ENCODE measurements at places on chromosomes 5 and 9.

DNA sequence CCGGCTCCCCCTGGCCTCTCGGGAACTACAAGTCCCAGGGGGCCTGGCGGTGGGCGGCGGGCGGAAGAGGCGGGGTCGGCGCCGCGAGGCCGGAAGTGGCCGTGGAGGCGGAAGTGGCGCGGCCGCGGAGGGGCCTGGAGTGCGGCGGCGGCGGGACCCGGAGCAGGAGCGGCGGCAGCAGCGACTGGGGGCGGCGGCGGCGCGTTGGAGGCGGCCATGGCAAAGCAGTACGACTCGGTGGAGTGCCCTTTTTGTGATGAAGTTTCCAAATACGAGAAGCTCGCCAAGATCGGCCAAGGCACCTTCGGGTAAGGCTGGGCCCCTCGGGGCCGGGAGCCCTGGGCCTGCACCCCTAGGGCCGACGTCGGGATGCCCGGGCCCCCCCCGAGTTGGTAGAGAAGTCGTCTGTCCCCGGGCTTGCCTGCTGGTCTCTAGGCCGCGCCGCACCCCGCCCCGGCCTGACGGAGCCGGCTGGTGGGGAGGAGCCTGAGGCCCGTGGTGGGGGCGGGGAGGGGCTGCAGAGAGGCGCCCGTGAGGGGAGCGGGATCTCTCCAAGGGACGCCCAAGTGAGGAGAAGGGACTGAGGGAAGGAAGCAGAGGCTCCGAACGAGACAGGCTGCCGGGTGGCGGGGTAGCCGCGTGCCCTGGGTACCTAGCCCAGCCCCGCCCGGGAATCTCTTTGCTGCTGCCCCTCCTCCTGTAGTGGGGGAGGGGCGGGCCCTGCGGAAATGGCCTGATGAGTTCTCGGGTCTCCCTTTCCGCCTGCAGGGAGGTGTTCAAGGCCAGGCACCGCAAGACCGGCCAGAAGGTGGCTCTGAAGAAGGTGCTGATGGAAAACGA lies at the start of gene CDK9:
CDK9 (plus strand) TSS at position 102 of the 840 bp plus-strand sequence; CDS start at position 217, 115 bp downstream.
- peak; percentile 89 for DNase-seq

GRCh38 chr9:79708541-79708940 lies 136.8 kb downstream of the TLE4 start:
- no peak for DNase-seq

GRCh38 chr9:2506321-2506720 lies 115.3 kb upstream of the VLDLR start:
- no peak for DNase-seq

DNA sequence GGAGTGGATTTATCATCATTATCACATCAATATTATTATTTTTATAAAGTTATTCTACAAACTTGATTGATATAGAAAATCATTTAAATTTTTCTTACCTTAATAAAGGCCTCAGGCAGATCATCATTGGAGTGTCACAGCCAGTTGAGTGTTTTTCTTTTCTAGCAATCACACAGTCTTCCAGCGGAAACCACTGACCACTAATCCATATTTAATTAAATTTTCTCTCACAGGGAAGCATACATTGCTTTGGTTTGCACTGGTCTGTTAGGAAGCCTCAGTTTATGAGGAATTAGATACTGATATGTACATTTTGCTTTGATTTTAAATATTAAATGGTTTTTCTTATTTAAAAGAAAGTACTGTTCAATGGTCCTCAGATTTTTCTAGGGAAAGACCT lies 6.7 kb downstream of the SPZ1 start:
- no peak for DNase-seq

- DNase-seq, result no peak
Measured at GRCh38 chr9:116504893-116505480, 182.1 kb upstream of the TRIM32 start.

- no peak for DNase-seq
Measured at GRCh38 chr9:21121079-21121478, 20.6 kb downstream of the IFNW1 start.

GRCh38 chr9:111610845-111611244 lies 11.4 kb upstream of the PTGR1 start:
- DNase-seq, result no peak

- peak; percentile 49 for DNase-seq
Measured at GRCh38 chr5:102937894-102938293, 182.0 kb downstream of the GIN1 start.

GRCh38 chr9:104177003-104177611 lies 83.0 kb downstream of the SMC2 start:
- peak; percentile 21 for DNase-seq

GRCh38 chr9:93264338-93265125 lies 80.6 kb downstream of the WNK2 start:
- no peak for DNase-seq

- no peak for DNase-seq
Measured at GRCh38 chr5:143434261-143435209, 31.0 kb upstream of the NR3C1 start.

- no peak for DNase-seq
Measured at GRCh38 chr9:5578698-5579085, 50.2 kb upstream of the RIC1 start.

GRCh38 chr9:5851445-5851844 lies 18.5 kb upstream of the ERMP1 start:
- peak; percentile 92 for DNase-seq

- DNase-seq, result no peak
Measured at GRCh38 chr5:41882765-41883164, 12.5 kb upstream of the OXCT1 start.

GRCh38 chr9:33426843-33427293 lies 20.5 kb downstream of the AQP3 start:
- DNase-seq, result no peak

GRCh38 chr5:143023411-143024096 lies 253.4 kb downstream of the ARHGAP26 start:
- DNase-seq, result no peak

DNA sequence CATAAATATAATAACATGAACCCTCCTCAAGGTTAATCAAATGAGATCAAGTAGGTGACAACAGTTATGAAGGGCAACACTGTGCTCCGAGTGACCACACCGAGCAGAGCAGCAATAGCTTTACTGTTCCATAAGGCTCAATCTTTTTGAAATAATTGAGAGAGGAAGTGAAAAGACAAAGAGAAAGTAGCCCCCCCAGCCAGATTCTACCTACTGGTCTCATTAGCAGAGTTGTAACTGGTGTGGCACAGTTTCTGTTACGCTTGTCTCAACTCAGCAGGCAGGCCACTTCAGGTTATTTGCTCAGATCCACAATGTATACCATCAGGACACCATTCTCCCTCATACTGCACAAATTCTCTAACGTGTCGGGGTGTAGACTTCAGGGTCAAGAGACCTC lies 14.0 kb downstream of the PRUNE2 start:
- DNase-seq, result no peak

- DNase-seq, result no peak
Measured at GRCh38 chr5:140319833-140320232, 16.9 kb upstream of the PFDN1 start.

- DNase-seq, result no peak
Measured at GRCh38 chr5:32779754-32780415, 68.8 kb downstream of the NPR3 start.

GRCh38 chr5:1757511-1757910 lies 42.1 kb downstream of the MRPL36 start:
- no peak for DNase-seq

GRCh38 chr5:112254303-112254702 lies 164.8 kb downstream of the EPB41L4A start:
- DNase-seq, result no peak

GRCh38 chr9:19931098-19931890 lies 142.5 kb upstream of the SLC24A2 start:
- DNase-seq, result no peak

- DNase-seq, result no peak
Measured at GRCh38 chr9:34999576-34999975, 10.0 kb downstream of the DNAJB5 start.

DNA sequence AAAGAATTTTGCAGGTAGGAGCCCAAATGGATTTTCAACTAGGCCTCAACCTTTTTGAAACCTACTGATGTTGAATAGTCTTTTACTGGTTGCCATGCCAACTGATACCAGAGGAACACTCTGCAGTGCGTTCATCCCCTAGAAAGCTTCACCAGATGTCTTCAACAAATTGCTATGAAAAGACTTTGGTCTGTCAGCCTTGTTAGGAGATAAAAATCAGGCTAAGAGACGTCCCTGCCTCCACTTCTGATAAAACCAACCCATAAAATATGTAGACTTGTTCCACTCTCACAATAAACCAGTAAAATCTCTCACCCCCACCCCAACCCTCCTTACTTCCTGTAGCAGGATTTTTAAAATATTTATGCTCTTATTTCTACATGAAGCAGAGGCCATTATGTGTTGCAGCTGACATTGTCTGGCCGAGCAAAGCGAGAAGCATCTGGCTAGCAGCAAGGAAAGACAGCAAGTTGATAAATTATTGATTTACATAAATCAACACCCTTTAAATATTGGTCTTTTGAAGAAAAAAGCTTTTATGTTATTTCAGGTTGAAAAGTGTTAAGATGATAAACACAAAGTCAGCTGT lies 428.7 kb downstream of the ISL1 start:
- no peak for DNase-seq

DNA sequence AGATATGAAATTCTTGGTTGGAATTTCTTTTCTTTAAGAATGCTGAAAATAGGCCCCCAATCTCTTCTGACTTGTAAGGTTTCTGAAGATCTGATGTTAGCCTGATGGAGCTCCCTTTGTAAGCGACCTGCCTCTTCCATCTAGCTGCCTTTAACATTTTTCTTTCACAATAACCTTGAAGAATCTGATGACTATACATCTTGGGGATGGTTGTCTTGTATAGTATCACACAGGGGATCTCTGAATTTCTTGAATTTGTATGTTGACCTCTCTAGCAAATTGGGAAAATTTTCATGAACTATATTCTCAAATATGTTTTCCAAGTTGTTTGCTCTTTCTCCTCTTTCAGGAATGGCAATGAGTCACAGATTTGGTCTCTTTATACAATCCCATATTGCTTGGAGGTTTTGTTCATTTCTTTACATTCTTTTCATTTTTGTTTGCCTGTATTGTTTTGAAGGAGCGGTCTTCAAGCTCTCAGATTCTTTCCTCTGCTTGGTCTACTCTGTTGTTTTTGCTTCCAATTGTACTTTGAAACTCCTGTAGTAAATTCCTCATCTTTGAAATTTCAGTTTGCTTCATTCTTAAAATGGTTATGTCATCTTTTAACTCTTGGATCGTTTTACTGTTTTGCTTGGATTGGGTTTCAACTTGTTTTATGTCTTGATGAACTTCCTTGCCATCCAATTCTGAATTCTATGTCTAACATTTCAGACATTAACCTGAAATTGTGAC lies 245.2 kb upstream of the TARS1 start:
- DNase-seq, result peak; percentile 67

DNA sequence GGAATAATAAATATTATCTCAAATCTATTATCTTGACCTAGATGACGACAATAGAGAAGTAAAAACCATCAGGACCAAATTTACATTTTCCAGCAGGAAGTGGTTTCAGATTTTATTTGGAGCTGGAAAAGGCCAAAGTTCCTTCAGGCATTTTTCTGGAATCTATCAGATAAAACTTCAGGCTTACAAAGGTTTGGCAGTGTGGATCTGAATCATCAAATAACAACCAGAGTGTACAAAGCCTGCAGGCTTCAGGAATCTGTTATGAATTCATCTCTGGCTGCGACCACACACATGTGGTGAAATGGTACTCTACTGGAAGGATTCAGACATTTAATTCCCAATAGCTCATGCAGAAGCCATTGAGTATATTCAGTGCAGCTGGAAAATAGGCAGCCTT lies 726.4 kb upstream of the GRAMD2B start:
- DNase-seq, result peak; percentile 84

DNA sequence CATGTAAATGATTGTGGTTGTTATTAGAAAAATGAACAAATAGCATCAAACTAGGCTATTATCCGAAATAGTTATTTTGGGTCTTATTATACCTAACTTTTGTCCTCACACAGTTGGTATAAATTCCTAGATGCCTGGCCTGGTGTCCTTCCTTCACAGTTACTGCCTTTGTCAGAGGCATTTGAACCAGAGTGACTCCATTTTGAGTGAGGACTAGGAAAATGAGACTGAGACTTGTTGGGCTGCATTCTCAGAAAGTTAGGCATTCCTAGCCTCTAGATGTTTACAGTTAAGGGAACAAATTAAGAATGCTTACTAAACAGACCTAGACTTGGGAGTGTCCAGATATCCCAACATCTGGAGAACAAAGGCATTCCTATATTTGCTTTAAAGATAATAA lies 283.5 kb upstream of the C9orf72 start:
- DNase-seq, result no peak

GRCh38 chr9:2351324-2351723 lies 270.3 kb upstream of the VLDLR start:
- no peak for DNase-seq

- peak; percentile 88 for DNase-seq
Measured at GRCh38 chr5:20286512-20286911, 298.5 kb upstream of the CDH18 start.

DNA sequence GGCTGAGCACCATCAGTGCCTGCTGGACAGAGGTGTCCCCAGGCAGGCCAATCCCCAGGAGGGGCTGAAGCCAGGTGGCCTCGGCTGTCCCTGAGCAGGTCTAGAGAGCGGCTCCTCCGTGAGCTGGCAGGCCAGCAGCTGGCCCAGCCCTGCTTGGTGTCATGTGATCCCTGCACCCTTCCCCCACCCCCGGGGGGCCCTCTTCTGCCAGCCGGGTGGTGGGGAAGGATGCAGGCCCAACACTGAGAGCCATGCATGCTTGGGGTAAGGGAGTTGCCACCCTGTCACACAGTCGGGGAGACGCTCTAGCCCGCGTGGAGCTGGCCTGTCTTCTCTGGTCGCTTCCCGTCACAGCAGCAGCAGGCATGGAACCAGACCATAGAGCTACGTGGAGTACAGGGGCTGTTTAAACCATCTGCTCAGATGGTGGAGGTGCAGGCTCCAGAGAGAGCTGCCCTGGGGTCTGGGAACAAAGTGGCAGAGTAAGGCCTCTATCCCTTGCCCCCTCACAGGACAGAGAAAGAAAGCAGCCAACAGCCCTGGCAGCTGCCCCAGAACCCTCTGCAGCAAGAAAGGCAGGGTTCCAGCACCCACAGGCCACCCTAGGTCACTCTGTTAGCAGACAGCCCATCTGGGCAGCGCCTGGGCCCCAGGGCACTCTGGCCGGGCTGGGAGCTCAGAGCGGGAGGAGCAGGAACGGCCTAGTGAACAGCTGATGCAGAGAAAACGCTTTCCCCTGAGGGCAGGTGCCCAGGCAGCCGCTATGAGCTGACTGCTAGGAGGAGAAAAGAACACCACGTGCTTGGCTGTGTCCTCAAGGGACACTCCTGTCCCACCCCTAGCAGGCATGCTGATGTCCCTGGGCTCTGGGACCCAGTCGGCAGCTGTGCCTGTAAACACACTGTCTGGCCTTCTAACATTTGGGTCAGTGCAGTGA lies 6.8 kb downstream of the RALGDS start:
- DNase-seq, result no peak

- DNase-seq, result no peak
Measured at GRCh38 chr9:126228111-126228780, 98.4 kb upstream of the MVB12B start.

- DNase-seq, result no peak
Measured at GRCh38 chr5:1177826-1178528, 23.4 kb upstream of the SLC6A19 start.
